ENCODE measurements at places on chromosomes 16 and 17.

- DNase-seq = no peak
Measured at GRCh38 chr16:75053791-75054555, 55.1 kb downstream of the ZNRF1 start.

DNA sequence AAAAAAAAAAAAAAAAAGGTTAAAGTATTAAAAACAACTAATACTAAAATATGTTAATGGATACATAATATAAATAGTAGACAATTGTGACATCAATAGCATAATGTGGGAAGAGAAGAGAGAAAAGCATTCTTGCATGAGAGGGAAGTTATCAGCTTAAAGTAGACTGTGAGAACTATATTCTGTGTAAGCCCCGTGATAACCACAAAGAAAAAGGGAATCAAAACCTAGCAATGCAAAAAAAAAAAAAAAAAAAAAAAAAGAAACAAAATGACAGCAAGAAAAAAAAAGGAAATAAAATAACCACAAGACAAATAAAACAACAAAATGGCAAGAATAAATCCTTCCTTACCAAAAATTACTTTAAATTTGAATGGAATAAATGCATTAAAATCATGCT lies 39.8 kb upstream of the MYLK3 start:
- no peak for DNase-seq

GRCh38 chr16:79007614-79008013 lies 592.9 kb downstream of the MAF start:
- DNase-seq = peak; percentile 49

DNA sequence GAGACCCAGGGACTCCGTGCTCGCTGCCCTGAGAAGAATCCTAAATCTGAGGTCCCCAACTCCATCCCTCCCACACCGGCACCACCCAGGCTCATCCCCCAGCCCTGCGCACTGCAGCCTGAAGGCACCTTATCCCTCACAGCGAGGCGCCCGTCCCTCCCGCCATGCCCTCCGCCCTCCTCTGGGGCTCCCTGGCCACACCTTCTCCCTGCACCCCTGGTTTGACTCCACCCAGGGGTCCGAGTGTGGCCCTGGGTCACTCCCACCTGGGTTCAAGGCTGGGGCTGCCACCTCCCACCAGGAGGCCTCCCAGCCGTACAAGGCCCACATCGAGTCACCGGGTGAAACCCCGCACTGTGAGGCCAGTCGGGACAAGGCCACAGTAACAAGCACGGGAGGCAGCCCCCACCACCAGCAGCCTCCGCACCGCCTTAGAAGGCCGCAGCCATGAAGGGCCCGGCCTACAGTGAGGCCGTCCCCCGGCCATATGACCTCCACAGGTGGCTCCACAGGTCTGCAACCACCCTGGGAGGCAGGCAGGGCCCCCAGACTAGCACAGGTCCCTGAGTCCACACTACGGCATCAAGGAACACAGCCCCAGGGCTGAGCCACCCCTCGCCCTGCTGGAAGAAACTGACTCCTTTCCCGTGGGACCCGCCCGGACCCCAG lies 8.3 kb downstream of the HAGH start:
- DNase-seq = no peak

DNA sequence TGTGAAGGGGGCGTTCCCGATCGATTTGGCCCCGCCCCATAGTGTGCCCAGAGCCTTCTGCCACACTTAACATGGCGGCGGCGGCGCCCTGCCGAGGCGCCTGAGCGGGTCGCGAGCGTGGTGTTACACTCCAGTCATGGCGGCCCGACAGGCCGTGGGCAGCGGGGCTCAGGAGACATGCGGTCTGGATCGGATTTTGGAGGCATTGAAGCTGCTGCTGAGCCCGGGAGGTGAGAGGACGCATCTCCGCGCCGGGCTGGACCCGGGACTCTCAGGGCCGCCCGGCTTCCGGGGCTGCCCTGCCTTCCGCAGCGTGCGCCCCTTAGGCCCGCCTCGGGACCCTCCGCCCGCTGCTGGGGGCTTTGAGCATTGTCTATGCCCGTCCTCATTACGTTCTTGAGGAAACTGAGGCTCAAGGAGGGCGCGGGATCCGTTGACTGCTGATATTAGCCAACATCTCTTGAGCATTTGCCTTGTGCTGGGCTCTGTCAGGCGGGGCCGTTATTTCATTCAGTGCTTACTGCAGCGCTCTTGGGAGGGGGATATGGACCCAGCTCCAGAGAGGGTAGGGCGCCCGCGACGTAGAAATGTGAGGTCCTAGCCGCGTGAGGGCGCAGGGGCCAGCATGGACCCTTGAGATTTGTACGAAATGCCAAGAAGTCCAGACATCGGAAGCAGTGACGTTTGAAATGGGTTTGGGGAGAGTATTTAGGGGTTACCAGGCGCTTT lies at the start of gene TANGO6:
Gene TANGO6, plus strand, starts transcription at position 50 of the 729 bp plus-strand sequence. Its CDS starts 87 bp downstream, at position 137.
- no peak for DNase-seq

DNA sequence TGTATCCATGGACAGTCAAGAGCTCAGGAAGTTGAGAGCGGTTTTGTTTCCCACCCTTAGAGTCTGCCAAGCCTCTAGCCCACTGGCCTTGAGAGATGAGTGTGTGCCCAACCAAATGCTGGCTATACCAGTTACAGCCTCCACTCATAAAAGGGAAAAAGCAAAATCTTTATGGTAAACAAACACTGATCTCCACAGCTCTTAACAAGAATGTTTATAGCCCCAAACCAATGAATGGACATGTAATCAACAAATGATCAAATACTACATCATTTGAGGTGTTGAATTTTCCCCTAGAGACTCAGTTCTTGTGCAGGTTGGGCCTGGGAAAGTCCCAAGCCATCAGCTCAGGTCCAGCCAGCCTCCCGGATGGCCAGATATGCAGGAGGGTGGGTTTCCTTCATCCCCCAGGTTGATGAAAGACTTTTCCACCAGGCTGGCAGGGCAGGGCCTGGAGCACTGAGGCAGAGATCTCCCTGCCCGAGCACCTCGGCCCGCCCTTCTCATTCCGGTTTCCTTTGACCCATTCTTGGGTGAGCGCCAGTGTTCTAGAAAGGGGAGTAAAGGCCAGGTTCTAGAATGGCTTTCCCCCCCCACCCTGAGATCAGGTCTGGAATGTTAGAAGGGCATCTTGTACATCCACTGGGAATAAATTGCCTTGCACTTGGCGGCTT lies 3.9 kb upstream of the EFTUD2 start:
- no peak for DNase-seq

GRCh38 chr16:70304892-70305448 lies 6.0 kb downstream of the DDX19B start:
- DNase-seq = no peak

- no peak for DNase-seq
Measured at GRCh38 chr17:67474081-67474661, 97.1 kb downstream of the PITPNC1 start.

GRCh38 chr17:14211801-14212200 lies 24.9 kb downstream of the CDRT15 start:
- no peak for DNase-seq

GRCh38 chr16:31695667-31696066 lies 168.0 kb downstream of the AHSP start:
- no peak for DNase-seq

DNA sequence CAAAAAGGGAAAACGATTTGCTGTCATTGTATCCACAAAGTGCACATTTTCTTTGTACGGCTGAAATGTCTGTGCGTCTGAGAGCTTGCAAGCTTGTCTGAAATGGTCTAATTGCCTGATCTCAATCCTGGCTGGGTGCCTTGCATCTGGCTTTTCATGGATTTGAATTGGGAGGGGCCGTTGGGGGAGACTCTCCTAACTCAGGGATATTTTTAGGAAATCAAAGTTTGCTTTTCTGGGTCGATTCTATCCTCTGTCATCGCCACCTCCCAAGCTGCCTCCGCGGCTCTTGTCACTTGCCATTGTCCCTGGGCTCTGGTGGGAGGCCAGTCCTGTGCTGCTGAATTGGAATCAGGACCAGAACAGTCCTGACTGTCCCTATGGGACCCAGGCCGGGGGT lies 33.3 kb upstream of the MGAT5B start:
- no peak for DNase-seq

DNA sequence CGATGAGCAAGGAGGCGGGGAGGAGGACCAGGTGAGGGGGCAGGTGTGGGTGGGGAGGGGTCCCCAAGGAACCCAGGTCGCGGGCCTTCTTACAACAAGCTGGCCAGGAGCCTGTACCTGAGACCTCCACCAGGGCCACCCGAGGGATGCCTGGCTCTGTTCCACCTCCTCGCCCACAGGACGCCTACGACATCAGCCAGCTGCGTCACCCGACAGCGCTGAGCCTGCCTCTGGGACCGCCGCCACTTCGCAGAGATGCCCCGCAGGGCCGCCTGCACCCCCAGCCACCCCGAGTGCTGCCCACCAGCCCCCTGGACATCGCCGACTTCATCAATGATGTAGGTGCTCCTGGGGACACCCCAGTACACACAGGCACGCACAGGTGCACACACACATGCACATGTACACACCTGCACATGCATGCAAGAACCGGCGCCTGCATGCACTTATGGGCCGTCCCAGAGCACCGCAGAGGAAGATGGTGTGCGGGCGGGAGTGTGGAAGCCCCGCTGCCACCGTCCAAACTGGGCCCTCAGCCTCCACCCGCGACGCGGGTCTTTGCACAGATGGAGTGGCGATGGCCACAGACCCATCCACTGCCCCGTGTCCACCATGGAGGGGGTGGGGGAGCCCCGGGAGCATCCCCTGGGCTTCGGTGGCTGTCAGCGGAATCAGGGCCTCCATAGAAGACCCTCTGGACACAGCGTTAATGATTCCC lies 6.6 kb downstream of the SLC22A31 start:
- no peak for DNase-seq

- DNase-seq = no peak
Measured at GRCh38 chr17:79681101-79681621, 49.6 kb upstream of the ENPP7 start.

DNA sequence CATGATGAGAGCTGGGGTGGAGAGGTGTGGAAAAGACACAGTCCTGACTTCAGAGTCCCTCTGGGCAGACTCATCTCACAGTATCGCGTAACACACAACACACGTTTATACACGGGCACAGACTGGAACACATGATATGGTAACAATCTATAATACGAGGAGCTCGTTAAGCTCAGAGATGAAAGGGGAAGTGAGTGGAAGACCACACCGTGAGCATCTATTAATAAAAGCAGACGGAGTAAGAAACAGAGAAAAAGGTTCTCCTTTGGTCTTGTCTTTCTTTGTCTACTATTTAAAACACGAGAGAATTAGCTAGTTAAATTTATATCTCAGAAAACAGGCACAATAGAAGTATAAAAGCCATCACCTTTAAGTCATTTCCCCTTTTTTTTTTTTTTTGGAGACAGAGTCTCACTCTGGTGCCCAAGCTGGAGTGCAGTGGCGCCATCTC lies 13.5 kb downstream of the ANKRD11 start:
- no peak for DNase-seq

GRCh38 chr16:23062524-23062923 lies 86.7 kb downstream of the USP31 start:
- DNase-seq = no peak

DNA sequence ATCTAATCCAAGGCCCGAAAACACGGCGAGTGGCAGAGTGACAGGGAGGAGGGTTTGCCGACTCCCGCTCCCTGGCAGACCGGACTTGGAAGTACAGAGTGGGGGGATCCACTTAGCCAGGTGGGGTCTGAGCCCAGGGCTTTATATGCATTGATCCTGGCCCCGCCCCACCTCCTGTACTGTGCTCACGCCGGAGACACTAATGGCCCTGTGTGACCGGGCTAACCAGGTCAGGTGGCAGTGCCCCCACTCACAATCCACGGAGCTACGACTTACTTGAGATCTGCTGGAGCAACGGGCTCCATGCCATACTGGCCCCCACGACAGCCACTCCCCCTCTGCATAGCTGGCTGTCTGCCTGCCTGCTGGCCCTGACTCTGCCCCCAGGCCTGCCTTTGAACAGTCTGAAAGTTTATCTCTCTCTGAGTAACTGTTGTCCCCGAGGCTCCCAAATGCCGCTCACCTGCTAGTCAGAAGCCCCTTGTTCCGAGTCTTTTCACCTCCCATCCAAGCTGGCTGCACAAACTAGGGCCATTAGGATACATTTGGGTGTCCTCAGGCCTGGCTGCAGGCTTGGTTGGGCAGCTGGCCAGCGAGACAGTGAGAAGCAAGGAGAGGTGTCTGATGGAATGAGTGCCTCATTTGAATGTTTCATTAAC lies 28.0 kb downstream of the CACNA1G start:
- no peak for DNase-seq

DNA sequence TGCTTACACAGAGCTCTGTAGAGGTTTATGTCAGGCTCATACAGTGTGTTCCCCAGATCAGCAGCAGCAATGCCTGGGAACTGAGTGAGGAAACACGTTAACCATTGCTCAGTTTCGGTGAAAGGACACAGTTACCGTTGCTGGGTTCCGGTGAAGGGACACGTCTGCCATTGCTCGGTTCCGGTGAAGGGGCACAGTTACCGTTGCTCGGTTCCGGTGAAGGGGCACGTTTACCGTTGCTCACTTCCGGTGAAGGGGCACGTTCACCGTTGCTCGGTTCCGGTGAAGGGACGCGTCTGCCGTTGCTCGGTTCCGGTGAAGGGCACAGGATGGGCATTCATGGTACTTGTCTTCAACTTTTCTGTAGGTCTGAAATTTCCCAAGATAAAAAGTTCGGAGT lies 81.7 kb downstream of the MRM3 start:
- no peak for DNase-seq

GRCh38 chr17:61188081-61188480 lies 211.6 kb upstream of the TBX2 start:
- DNase-seq = no peak

- no peak for DNase-seq
Measured at GRCh38 chr16:56851671-56852400, 13.2 kb upstream of the SLC12A3 start.

DNA sequence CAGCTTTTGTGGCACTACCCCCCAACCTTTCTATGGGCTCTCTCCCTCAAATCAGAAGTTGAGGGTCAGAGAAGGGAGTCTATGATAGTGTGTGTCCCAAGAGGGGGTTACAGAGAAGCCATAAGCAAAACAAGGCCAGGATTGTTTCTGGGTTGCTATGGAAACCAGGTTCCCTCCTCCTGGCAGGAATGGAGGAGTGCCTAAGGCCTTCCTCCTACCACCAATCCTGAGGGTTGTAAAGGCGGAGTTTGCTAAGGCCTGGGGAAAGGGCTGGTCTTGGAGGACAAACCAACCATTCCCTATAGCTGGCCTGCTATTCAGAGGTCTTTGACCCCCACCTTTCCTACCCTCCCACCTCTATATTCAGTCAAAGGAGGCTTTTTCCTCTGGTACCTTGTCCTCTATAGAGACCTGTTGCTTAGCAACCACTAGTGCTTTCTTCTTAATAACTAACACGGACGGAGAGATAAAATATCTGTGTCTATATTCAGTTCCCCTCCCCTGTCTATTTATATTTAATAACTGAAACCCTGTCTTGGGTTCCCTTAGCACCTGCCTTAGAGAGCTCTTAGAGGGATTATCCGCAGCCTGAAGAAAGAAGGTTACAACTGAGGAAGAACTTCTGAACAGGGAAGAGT lies 43.4 kb downstream of the NEUROD2 start:
- no peak for DNase-seq

DNA sequence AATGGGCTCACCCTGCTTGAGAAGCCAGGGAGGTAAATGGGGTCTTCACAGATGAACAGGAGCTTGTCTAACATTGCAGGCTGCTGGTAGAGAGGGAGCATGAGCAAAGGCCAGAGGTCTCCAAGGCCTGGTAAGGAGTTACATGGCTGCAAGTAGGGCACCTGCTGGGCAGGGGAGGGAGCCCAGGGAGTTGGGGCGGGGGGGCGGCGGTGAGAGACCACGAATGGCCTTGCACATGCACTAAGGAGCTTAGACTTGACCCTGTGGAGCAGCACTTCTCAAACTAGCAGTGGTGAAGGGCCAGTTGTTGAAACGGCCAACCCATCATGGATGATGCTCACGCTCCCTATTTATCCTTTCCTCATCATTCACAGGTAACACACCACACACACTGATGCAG lies 38.4 kb downstream of the ERN1 start:
- no peak for DNase-seq

GRCh38 chr17:15267996-15268395 lies 2.9 kb upstream of the PMP22 start:
- no peak for DNase-seq

Measured in epithelial cell of prostate (primary cell).